ENCODE measurements at places on chromosomes 1 and 21.

DNA sequence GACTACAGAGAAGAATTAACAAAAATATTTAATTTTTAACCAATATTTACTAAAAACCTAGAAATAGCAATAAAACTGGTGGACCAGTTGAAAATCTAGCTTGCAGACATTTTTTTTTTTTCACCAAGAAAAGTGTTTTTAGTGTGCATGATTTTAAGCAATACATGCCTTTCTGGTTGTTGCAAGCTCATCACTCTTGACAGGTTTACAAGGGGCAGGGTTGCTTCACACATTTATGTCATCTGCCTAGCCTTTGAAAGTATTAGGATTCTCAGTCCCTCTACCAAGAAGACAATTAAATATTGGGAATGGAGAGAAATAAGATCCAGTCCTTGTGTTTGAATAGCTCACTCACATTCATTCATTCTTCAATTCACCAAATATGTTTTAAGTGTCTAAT lies 53.8 kb upstream of the LYPLAL1 start:
- no peak for DNase-seq

GRCh38 chr1:156390469-156391365 lies 21.7 kb downstream of the RHBG start:
- peak; percentile 72 for DNase-seq

DNA sequence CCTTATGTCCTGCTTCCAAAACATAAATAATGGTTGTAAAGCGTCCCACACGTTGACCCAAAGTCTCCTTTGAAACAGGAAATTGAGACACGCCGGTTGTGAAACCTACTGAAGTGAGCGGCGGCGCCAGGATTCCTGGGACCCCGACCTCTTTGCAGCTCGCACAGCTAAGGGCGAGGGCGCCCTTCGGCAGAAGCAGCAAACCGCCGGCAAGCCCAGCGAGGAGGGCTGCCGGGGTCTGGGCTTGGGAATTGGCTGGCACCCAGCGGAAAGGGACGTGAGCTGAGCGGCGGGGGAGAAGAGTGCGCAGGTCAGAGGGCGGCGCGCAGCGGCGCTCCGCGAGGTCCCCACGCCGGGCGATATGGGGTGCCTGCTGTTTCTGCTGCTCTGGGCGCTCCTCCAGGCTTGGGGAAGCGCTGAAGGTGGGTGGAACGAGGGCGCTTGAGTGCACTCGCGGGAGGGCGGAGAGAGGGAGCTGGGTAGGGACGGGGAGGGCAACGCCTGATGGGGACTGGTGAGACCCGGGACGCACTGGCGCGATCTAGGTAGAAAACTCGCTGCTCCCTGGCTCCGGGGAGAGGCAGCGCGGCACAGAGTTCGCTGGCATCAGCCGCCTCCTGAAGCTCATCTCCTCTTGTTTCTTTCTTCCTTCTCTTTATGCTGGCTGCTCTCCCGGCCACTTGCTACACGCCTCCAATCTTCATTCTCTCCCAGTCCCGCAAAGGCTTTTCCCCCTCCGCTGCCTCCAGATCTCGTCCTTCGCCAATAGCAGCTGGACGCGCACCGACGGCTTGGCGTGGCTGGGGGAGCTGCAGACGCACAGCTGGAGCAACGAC lies at the start of gene CD1D:
TSS of gene CD1D (plus strand) at position 155 of the 836 bp plus-strand sequence. CDS start at position 362, 207 bp downstream.
- no peak for DNase-seq

DNA sequence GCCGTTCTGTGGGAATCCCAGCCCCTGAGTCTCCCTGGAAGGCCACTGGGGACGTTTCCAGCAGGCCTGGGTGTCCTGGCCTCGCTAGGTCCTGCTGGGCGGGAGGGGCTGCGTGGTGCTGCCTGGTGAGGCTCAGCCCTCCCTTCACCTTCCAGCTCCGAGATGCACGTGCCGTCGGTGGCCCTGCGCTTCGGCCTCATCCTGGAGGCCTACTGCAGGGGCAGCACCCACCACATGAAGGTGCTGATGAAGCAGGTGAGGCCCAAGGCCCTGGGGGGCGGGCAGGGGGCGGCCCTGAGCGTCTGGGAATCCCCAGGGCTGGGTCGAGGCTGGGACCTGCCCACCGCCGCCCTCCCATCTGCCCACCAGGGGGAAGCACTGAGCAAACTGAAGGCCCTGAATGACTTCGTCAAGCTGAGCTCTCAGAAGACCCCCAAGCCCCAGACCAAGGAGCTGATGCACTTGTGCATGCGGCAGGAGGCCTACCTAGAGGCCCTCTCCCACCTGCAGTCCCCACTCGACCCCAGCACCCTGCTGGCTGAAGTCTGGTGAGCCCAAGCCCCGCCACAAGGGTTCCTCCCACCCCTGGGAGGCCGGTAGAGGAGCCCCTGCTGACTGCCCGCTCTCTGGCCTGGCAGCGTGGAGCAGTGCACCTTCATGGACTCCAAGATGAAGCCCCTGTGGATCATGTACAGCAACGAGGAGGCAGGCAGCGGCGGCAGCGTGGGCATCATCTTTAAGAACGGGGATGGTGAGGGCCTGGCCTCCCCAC lies 70.3 kb downstream of the PIK3CD start:
- DNase-seq: peak; percentile 11

- DNase-seq: no peak
These were observed 32.2 kb upstream of the ABCA4 start for GRCh38 chr1:94153133-94153532.

DNA sequence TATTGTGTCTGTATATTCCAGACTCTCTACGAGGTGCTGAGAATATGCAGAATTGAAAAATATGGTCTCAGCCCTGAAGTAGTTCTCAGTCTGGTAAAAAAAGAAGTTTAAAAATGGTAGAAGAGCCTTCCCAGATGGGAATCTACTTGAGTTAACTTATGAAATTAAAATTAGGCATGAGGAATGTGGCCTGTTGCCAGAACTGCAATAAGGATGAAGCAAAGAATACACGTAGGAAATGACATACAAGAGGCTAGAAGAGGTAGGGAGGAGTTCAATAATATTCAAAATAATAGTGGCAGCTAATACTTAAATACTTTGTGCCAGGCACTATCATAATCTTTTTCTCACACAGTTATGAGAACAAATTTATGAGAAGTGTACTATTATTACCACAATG lies 6.3 kb downstream of the ASPM start:
- no peak for DNase-seq

DNA sequence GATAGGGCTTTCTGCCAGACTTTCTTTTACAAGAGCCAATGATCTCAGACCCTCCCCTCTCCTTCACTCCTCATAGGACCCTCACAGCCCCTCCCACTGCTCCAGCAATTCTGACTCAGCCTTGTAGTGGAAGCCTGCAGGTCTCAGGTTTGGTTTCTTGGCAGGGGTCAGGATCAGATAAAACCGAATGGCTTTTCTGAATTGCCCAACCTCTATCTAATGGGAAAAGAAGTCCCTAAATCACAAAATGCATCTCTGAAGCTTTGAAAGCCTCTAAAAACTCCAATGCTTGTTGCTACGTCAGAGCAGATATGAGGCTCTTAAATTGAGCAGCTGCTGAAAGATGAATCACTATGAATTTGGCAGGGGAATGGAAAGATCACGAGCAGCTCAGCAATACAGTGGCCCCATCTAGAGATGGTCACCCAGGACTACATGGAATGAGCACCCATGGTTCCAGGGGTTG lies 74.5 kb downstream of the NID1 start:
- DNase-seq: no peak

DNA sequence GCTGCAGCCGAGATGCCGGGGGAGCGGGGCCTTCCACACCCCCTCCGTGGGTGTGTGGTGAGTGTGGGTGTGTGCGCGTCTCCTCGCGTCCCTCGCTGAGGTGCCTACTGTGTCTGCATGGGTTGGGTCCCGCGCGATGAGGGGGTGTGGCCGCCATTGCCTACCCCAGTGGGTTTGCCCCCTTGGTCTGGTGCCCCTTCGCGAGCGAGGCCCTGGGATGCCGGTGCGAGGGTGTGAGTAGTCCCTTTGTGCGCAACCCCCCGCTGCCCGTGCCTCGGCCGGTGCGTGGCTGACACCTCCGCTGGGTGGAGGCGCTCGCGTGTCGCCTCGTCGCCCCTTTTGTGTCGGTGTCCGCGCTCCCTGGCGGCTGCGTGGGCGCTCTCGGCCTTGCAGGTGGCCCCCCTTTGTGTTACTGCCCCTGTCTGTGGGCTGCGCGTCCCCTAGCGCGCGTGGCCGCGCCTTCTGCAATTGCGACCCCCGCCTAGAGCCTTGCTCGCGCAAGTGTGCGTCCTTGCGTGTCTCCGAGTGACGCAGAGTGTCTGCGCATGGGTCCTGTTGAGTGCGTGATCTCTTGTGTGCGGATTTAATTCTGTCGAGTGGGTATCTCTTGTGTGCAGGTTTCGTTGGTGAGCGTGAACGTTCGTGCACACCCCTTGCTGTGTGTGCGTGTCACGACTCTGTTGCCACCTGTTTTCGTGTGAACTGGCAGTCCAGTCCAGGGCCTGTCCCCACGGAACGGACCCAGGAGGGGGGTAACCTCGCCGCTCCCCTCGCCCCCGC lies 553 bp downstream of the TTC3 start:
- peak; percentile 60 for DNase-seq

GRCh38 chr1:27569088-27569460 lies 34.9 kb downstream of the AHDC1 start:
- no peak for DNase-seq

DNA sequence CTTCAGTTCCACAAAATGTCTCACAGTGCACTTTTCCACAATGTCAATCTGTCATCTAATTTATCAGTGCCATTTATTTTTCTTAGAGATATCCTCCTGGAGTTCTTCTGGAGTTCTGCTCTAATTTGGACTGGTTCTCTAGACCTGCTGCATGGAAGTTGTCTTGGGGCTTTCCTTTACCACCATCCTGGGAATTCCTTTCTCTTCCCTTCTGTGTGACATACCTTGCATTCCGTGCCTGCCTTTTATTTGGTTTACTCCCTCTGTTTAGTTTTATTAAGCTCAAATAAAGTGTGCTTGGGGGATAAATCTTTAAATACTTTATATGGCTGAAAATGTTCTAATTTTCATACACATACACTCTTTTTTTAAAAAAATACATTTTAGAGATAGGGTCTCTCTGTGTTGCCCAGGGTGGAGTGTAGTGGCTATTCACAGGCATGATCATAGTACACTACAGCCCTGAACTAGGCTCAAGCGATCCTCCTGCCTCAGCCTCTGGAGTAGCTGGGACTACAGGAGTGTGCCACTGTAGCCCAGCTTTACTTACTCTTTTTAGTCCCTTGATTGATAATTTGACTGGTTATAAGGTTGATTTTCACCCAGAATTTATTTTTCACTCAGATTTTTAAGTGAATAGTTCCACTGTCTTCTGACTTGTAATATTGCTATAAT lies 14.4 kb downstream of the MTF2 start:
- DNase-seq: no peak

DNA sequence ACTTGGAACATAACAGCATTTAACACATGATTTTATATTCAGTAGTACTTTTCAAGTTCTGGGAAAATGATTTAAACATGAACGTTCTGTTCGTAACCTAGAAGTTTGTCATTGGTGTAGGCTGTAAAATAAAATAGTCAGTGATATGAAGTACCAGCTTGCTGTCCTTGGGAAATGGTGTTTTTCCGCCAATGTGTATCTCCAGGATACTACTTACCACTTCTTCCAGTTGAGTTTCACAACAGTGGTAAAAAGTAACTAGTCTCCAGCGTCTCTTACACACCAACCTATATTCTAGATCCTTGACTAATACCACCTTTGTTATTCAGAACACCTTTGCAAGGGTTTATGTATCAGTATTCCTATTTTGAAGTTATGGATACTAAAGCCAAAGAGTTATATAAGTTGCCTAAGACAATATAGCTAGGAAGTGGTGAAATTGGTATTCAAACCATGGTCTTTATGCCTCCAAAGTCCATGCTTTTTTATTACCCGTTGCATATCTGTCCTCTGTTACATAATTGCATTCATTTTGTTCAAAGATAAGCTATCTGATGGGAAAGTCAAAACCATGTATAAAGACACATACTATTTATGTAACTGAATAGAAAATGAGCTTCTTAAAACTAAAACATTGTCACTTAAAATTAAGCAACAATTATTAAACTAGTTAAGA lies 43.1 kb downstream of the HOOK1 start:
- no peak for DNase-seq

DNA sequence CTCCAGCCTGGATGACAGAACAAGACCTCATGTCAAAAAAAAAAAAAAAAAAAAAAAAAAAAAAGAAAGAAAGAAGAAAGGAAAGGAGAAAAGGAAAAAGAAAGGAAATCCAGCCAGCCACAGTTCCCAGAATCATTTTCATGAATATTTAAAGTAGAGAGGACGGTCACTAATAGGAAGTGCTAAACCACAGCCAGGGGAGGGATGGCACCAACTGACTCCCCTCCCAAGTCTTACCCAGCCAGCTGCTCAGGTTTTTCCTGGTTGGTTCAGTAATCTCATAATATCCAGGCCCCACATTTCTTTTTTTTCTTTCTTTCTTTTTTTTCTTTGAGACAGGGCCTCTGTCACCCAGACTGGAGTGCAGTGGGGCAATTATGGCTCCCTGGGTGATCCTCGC lies 63.9 kb upstream of the AK4 start:
- no peak for DNase-seq

GRCh38 chr1:12601700-12602658 lies 16.0 kb downstream of the DHRS3 start:
- no peak for DNase-seq

- DNase-seq: no peak
These were observed 407 bp downstream of the WNT4 start for GRCh38 chr1:22142315-22143064.

GRCh38 chr1:65820983-65821382 lies 28.3 kb downstream of the PDE4B start:
- no peak for DNase-seq

- DNase-seq: no peak
These were observed 739 bp upstream of the IFI6 start for GRCh38 chr1:27672750-27673112.

DNA sequence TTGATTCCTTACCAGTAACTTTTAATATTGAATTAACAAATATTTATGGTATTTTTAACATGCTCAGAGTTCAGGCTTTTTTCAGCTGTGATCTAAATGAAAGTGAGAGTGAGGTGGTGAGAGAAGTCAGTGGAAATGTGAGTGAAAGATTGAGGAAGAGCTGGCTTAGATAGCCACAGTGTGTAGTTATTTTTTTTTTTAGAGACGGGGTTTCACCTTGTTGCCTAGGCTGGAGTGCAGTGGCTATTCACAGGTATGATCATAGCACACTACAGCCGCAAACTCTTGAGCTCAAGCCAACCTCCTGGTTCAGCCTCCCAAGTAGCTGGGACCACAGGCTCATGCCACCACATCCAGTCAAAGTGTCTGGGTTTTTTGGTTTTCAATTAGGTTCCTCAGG lies 10.9 kb downstream of the RNF11 start:
- no peak for DNase-seq

GRCh38 chr1:55034476-55035133 lies 4.7 kb upstream of the PCSK9 start:
- DNase-seq: no peak

Data from midbrain (tissue), 1 donor.